Kidney (tissue), 22 donors: ENCODE measurements at places on chromosomes 7 and 10.

DNA sequence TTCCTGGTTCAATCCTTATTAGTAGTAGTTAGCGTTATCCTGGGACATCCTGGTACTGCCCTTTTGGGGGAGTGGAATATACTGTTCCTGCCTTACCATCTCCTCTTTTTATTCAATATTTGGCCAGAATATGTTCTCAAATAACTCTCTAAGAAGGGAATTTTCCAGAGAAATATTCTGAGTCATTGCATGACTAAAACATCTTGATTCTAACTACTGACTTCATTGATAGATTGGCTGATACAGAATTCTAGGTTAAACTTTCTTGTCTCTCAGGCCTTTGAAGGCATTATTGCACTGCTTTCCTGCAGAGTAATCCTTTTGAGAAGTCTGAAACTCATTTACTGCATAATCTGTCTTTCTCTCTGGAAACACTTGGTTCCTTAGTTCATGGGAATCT, 275.5 kb upstream of the DGKB start:
- H3K4me1 ChIP-seq: no peaks in the 10 kb centered on the region
- no peak overlapping the region for H3K4me3 ChIP-seq
- H3K27ac ChIP-seq: no peak overlapping the region
- no peaks in the 10 kb centered on the region for H3K36me3 ChIP-seq
- H3K27me3 ChIP-seq: no peaks in the 10 kb centered on the region

- peaks cover 33% of the 10 kb centered on the region for H3K36me3 ChIP-seq
- no peaks in the 10 kb centered on the region for H3K4me1 ChIP-seq
- no peaks in the 10 kb centered on the region for H3K27me3 ChIP-seq
- DNase-seq: no peak
Observed at GRCh38 chr10:92027141-92027540, 103.6 kb downstream of the BTAF1 start.

DNA sequence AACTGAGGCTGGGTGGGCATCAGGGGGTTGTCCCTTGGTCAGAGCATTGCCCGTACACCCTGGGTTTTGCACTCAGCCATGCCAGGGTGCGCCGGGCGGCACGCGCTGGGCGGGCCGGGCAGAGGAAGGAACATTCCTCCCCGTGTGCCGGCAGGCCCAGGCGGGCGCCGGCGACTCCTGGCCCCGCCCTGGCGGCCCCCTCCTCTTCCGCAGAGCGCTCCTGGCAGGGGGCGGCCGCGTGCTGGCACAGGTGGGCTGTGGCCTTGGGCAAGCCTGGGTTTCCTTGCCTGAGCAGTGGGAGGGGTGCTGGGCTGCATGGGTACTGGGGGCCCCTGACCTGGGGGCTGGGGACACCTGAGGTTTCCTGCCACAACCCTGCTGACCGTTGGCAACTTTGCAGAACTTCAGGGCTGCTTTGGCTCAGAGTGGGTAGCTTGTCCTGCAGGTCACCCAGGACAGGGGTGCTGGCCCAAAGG, 3.9 kb downstream of the LFNG start:
- H3K27me3 ChIP-seq: no peaks in the 10 kb centered on the region
- H3K27ac ChIP-seq: peak overlapping the region; percentile 32
- peak; percentile 68 for DNase-seq
- H3K36me3 ChIP-seq: no peaks in the 10 kb centered on the region
- H3K4me1 ChIP-seq: peaks cover 29% of the 10 kb centered on the region

GRCh38 chr10:131556061-131556896, 244.8 kb upstream of the TCERG1L start:
- DNase-seq: no peak

- DNase-seq: no peak
- peaks cover 8% of the 10 kb centered on the region for H3K36me3 ChIP-seq
Observed at GRCh38 chr7:50752422-50752821, 30.3 kb downstream of the GRB10 start.

DNA sequence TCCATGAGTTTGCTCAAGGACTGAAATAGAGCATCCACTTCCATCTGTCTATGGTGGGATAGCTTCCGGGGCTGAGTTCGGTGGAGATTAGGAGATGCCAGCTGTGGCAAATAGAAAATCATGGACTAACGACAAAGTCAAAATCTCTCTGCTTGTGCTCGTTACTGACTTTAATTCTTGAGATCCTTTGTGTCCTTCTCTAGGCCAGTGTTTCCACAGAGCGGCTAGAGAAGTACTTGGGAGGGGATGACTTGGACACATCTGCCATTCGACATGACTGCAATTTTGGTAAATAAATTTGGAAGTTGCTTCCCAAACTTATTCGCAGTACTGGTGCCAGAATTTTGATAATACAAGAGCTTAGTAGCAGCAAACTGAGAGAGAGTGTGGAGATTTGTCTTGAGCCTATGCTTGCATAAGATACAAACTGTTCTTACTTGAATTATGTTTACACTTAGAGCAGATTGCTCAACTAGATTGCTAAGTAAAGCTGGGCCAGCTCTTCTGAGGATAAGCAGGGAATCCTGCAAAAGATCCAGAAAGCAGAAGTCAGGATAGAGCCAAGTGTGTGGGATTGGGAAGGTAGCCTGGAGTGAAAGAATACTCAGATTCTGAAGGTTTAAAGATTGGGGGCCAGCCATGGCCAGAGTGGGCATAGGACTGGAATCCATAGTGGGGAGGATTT, 27.6 kb downstream of the ABCC2 start:
- peaks cover 40% of the 10 kb centered on the region for H3K36me3 ChIP-seq
- DNase-seq: no peak
- no peak overlapping the region for H3K4me3 ChIP-seq
- H3K27me3 ChIP-seq: no peaks in the 10 kb centered on the region
- H3K4me1 ChIP-seq: no peaks in the 10 kb centered on the region

DNA sequence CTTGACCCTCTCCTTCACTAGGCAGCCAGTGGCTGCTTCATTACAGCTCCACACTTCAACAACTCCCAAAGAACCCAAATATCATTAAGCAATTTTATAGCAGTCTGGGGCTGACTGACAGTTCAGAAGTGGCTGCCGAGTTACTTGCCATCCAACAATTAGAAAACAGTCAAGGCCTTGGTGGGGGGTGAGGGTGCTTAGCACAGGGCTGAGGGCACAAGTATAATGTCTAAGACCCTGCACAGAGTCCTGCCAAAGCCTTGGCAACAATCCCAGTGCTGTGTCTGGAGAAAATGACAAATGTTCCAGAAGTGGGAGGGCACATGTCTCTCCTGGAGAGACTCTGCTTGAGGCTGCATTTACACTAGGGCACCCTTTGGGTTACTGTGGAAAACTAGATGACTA, 71.1 kb downstream of the CXCL12 start:
- H3K27me3 ChIP-seq: no peaks in the 10 kb centered on the region
- H3K4me1 ChIP-seq: peaks cover 4% of the 10 kb centered on the region
- no peaks in the 10 kb centered on the region for H3K36me3 ChIP-seq

- no peaks in the 10 kb centered on the region for H3K27me3 ChIP-seq
- DNase-seq: no peak
- H3K36me3 ChIP-seq: no peaks in the 10 kb centered on the region
- H3K4me1 ChIP-seq: no peaks in the 10 kb centered on the region
Observed at GRCh38 chr7:7157177-7157886, 25.0 kb upstream of the C1GALT1 start.

DNA sequence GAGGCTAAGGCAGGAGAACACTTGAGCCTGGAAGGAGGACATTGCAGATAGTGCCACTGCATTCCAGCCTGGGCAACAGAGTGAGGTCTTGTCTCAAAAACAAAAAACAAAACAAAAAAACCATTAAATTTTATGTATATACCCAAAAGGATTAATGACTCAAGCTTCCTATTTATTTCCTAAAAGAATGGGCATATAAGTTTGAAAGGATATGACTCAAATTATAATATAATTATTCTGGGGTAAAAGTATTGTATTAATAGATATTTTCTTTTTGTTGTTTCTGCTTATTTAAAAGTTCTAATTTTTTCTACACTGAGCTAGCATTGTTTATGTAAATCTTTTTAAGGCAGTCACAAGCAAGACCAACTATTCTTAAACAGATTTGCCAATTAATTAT, 42.2 kb upstream of the CABCOCO1 start:
- no peaks in the 10 kb centered on the region for H3K4me1 ChIP-seq
- no peaks in the 10 kb centered on the region for H3K36me3 ChIP-seq
- no peak overlapping the region for H3K27ac ChIP-seq
- H3K4me3 ChIP-seq: no peak overlapping the region
- H3K27me3 ChIP-seq: no peaks in the 10 kb centered on the region
- no peak for DNase-seq
